Stimulated activated CD8-positive, alpha-beta memory T cell treated with anti-CD3 and anti-CD28 coated beads, Interleukin-2, amount 100 ng/mL, for 1 hour (primary cell): ENCODE measurements at places on chromosomes 4 and X.

DNA sequence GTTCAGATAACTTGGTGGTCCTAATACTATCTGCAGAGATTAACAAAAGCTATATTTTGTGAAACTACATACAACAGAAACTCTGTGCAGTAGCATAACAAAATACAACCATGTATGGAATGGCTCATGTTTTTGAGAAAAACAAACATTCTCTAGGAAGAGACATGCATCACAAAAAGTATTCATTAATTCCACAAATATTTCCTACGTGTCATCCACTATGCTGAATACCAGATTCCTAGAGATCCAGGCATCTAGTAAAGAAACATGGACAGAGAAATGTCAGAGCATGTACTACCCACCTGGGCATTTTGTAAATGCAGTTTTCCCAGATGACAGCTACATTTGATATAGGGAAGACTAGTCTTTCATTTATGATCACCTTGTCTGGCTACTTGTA lies 248.1 kb downstream of the OPHN1 start:
- DNase-seq = no peak

DNA sequence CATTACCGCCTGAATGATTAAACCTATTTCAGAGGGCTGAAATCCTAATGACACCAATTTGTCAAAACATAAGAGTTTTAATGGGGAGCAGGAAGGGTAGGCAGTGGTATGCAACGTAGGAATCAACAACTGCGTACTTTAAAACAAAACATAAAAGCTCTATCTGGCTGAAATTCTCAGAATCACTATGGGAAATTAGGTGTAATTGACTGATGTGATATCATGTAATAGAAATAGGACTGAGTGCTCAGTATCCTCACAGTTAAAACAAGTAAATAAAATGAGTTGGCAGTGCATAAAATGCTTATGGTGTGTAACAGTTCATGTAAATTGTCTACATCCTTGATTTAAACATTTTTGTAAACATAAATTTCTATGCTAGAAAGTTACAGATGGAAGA lies 13.6 kb upstream of the IGSF1 start:
- no peak for DNase-seq

- DNase-seq = no peak
These were observed 572.7 kb upstream of the TENM3 start for GRCh38 chr4:181670506-181670905.

GRCh38 chr4:116724249-116724648 lies 361.1 kb downstream of the TRAM1L1 start:
- no peak for DNase-seq

GRCh38 chr4:89497517-89498308 lies 190.1 kb upstream of the GPRIN3 start:
- DNase-seq = no peak

DNA sequence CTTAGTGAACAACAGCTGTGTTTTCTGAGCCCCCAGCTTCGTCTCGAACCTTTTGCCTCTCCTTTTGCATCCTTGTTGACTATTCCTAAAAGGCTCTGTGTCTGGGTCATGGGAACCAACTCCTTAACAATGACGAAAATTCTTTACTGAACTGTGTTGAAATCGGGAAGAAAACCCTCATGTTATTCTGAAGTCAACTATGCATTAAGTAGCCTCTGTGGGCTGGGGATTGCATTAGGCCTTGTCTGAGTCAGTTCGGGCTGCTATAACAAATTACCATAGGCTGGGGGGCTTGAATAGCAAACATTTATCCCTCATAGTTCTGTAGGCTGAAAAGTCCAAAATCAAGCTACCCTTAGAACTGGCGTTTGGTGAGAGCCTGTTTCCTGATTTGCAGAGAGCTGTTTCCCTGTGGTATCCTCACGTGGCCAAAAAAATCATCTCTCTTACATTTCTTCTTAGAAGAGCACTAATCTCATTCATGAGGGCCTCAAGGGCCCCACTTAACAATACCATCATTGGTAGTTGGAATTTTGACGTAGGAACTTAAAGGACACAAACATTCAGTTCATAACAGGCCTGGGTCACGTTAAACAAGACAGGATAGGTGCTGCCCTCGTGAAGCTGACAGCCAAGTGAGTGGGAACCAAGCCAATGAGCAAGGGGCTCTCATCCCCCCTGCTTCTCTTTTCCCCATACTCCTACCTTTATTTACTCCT lies 75.9 kb downstream of the CLNK start:
- DNase-seq = no peak
